ENCODE measurements at places on chromosomes 6 and 20.

DNA sequence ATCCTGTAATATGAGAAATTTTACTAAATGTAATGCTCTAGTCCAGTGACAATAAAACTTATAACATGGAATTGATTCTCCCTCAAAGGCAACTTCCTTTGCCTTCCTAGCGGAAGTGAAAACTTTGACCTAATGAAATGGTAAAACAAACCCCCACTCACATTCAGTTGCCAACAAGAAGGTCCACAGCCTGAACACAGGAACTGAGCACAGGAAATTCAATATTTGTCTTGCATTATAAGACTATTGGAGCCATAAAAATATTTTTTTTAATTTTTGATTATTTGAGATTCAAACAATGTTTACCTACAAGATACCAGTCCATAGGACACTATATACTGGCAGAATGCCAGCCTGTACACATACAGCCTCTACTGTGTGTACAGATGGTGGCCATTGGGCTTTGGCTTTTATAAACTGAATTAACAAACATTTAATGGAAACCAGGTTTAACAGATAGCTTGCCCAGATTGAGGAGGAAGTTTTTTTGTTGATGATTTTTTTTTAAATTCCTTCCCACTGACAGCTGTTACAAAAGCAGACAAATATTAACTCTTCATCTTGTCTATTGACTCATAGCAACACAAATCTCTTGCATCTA lies 481.5 kb upstream of the JAG1 start:
- peak; percentile 67 for DNase-seq

- DNase-seq, result peak; percentile 83
Measured at GRCh38 chr6:127058027-127058426, 60.4 kb upstream of the RSPO3 start.

GRCh38 chr6:122821095-122821494 lies 32.0 kb downstream of the SMPDL3A start:
- DNase-seq, result no peak

- no peak for DNase-seq
Measured at GRCh38 chr6:36327226-36327918, 9.3 kb downstream of the BNIP5 start.

DNA sequence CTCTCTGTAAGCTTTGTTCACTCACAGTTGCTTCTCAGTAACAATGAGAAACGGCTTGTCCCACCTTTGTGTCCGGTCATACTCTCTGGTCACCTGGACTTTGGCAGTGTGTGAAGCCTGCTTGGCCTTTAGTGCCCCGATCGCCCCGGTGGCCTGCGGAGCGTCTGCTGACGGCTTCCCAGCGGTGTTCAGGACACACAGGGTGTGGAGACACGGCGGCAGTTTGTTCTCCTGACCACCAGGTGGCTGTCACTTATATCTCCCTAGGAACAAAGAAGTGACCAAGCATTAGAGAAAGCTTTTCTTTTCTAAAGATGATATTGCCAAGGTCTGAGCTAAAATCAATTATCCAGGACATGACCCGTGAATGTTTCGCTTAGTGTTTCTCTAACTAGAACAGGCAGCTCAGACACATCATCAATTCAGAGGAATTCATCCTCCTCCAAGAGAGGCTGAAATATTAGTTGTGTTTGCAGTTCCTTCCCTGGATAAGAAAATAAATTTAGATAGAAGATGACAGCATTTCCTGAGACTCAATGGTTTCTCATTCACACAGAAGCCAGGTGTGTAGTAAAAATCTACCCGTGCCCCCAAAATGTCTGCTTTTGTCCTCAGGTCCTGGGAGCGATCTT lies 167.4 kb upstream of the THBS2 start:
- DNase-seq, result peak; percentile 22

DNA sequence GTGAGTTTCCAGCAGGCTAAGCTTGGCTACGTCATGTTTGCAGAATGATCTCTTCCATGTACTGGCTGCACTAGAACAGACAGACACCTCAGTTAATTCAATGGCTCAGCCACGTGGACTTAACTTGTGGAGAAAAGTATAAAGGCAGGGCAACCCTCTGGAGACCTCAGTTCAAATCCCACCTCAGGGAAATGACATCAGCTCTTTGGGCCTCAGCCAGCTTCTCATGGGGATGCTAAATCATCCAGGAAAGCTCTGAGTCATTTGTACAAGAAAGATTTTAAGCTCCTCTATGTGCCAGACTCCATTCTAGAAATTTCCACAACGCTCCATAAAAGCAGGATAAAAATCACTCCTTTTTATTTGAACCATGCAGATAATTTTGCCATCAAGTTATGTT lies 128.5 kb upstream of the SALL4 start:
- DNase-seq, result peak; percentile 90

DNA sequence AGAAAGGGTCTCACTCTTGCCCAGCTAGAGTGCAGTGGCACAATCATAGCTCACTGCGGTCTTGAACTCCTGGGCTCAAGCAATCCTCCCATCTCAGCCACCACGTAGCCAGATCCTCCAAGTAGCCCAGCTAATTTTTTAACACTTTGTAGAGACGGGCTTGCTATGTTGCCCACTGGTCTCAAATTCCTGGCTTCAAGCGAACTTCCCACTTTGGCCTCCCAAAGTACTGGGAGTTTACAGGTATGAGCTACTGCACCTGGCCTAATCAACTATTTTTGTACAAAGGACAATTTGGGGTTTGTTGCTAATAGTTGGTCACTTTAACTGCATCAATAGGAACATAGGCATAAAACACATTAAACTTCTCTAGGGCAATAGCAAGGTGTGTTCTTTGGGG lies 29.9 kb upstream of the SYNCRIP start:
- DNase-seq, result no peak

DNA sequence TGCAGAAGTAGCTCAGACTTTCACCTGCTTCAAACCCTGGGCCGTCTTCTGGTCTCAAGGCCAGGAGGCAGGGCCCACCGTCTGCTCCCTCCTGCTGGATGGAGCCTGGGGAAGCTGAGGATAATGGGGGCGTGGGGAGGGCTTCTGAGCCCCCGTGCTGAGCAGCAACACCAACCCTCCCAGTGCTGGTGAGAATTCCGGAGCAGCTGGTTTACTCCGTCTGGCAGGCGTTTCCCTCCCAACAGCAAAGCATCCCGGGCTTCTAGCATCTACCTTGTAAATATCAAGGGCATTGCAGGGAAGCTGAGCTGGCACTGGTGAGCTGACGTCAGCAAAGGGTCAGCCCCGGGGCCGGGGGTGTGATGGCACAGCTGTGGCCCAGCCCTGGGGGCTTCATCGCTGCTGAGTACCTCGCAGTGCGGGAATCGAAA lies 16.8 kb upstream of the CHRNA4 start:
- no peak for DNase-seq

GRCh38 chr6:4606821-4607704 lies 169.1 kb upstream of the CDYL start:
- peak; percentile 13 for DNase-seq

DNA sequence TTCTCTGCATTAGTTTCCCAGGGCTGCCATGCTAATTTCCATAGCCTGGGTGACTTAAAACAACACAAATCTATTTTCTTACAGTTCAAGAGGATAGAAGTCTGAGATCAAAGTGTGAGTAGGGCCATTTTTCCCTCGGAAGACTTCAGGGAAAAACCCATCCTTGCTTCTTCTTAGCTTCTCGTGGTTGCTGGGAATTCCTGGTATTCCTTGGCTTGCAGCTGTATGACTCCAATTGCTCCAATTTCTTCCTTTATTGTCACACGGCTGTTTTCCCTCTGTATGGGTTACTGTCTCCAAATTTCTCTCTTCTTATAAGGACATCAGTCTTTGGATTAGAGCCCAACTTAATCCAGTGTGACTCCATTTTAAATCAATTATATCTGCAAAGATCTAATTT lies 128.4 kb upstream of the JAG1 start:
- DNase-seq, result peak; percentile 75

DNA sequence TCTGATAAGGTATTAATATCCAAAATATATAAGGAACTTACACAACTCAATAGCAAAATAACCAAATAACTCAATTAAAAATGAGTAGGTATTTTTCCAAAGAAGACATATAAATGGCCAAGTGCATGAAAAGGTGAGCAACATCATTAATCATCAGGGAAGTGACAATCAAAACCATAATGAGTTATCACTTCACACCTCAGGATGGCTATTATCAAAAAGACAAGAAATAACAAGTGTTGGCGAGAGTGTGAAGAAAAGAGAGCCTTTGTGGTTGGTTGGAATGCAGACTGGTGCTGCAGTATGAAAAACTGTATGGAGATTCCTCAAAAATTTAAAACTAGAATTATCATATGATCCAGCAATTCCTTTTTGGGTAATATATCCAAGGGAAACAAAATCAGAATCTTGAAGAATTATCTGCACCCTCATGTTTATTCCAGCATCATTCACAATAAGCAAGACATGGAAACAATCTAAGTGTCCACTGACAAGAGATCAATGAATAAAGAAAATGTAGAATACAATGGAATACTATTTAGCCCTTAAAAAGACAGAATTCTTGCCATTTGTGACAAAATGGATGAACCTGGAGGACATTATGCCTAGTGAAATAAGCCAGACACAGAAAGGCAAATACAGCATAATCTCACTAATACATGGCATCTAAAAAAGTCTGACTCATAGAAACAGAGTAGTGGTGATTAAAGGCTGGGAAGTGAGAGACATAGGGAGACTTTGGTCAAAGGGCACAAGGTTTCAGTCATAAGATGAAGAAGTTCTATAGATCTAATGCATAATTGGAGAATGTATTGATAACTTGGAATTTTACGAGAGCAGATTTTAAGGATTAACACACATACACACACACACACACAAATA lies 175.6 kb downstream of the FOXA2 start:
- no peak for DNase-seq

DNA sequence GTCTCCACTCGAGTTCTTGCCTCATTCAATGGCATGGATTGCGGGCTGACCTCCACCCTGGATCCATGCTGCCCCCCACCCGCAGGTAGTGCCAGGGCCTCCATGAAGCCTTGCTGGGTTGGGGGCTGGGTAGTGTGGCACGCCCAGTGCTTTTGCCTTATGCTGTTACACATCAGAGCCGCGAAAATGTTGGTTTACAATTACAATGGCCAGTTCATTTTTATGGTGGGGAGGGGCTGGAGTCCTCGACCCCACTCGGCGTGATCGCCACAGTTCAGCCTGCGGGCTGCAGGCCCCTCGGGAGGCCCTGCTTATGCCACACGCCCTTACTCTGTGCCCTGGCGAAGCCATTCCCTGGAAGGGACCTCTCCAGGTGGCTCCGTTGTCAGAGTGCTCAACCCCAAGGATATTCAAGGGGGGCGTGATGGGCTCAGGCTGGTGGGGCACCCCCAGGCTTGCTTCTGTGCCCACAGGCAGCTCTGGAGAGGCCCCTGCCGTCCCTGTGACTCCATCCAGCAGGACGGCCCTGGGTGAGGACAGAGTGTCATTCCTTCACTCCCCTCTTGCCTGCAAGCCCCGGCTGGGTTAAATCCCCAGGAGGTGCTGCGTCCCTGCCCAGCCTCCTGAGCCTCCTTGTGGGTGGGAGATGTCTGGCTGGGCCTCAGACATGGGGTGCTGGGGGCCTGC lies 14.8 kb downstream of the ITPA start:
- DNase-seq, result no peak

DNA sequence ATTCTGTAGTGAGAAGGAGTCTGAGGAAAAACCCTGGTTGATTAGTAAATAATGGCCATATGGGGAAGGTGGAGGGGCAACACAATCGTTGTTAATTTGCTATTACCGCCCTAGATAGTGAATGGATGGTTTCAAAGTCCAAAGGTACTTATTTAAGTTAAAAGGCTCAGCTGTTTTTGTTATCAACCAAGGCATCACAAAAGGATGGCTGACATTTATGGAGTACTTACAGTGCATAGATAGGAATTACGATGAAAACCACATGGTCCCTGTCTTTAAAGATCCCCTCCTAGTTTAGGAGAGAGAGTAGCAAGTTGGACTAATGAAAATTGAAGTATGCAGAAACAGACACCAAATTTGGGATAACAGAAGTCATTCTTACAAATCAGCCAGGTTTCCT lies 319.6 kb downstream of the CDKAL1 start:
- no peak for DNase-seq

- no peak for DNase-seq
Measured at GRCh38 chr6:165967810-165968407, 199.7 kb downstream of the TBXT start.

- DNase-seq, result no peak
Measured at GRCh38 chr20:37804584-37805566, 98.1 kb upstream of the VSTM2L start.

DNA sequence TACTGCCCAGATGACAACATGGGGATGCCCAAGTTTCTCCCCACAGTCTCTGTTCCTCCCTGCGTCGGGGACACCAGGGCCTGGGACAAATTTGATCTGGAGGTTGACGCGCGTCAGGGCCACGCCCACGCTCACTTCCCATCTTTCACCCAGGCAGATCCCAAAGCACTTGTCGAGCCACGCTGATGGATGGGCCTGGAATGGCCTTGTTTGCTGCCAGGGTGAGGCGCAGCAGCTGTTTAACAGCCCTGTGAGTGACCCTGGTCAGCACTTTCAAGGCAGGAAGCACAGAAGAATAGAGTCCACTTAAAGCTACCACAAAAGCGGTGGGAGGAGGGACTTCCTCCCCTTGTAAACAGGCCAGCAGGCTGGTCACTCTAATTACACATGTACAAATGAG lies 324.7 kb upstream of the JARID2 start:
- no peak for DNase-seq

GRCh38 chr20:32140603-32141002 lies 31.1 kb downstream of the TM9SF4 start:
- no peak for DNase-seq

- DNase-seq, result peak; percentile 32
Measured at GRCh38 chr6:4920914-4921410, 82.9 kb downstream of the RPP40 start.

- DNase-seq, result no peak
Measured at GRCh38 chr6:138504764-138505689, 5.7 kb upstream of the NHSL1 start.

GRCh38 chr6:27251112-27251605 lies 3.7 kb downstream of the PRSS16 start:
- DNase-seq, result peak; percentile 15

GRCh38 chr6:106939208-106939607 lies 35.3 kb downstream of the CD24 start:
- DNase-seq, result no peak

DNA sequence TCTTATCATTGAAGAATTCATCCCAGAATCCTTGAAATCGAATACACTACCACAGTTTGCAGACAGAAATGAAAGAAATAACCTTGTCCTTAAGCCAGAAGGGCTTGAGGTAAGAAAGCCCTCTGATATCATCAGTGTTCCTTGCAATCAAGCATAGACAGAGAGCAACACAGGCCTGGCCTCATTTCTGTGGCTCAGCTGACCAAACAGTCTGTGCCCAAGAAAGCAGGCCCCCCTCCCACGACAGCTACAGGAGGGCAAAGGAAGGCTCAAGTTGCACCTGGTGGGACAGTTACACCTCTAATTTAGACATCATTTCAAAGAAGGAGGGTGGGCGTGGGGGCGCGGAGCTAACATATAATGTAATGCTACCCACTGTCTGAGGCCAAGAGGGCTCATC lies 21.6 kb downstream of the KIF16B start:
- no peak for DNase-seq

GRCh38 chr20:1872459-1873097 lies 22.6 kb upstream of the SIRPA start:
- DNase-seq, result no peak

- DNase-seq, result no peak
Measured at GRCh38 chr20:15643713-15644112, 929.5 kb downstream of the KIF16B start.

Measured in fibroblast of skin of scalp (primary cell).